ENCODE measurements at places on chromosomes 7 and 10.

DNA sequence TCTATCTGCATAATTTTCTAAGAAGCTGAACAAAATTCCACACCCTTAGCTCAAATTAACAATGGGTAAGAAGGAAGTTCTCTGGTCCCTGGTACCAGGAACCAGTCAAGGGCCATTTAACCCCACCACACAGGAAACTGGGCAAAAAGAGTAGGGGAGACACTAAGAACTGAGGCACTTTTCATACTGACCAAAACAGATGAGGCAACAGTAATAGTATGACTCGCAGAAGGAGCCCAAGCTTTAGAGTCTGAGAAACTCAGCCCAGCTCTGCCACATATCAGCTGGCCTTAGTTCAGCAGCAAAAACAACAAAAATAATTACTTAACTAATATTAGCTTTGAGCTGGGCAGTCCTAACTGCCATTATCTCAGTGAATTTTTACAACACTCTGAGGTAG lies 221.2 kb downstream of the FAM107B start:
- no peak for DNase-seq

- no peak for DNase-seq
These were observed 219.5 kb downstream of the DIP2C start for GRCh38 chr10:469947-470338.

- no peak for DNase-seq
These were observed 53.4 kb upstream of the CYP2C8 start for GRCh38 chr10:95122736-95123135.

- DNase-seq = no peak
These were observed 185.7 kb upstream of the TMEM72 start for GRCh38 chr10:44725404-44725803.

DNA sequence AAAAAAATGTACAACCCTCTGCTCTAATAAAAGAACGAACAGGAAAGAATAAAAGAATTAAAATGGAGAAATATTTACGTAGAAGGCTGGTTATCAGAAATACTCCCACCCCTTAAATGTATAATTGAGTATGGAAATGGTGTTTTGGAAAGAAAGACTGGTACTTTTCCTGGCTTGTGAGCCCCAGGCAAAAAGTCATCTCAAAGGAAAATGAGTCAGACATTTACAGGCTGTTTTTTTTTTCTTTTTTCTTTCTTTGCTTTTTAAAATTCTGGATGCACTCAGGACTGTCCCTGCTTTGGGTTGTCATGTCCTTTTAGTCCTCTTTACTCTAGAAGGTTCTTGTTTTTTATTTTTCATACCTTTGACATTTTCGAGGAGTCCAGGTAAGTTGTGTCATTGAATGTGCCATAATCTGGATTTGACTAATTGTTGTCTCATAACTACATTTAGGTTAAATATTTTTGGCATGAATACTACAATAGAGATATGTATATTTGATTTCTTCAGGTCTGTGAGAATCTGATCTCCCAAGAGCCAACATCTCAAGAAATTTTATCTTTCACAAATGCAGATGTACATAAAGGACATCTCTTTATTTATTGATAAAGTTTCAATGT lies 313.0 kb upstream of the GLI3 start:
- no peak for DNase-seq

DNA sequence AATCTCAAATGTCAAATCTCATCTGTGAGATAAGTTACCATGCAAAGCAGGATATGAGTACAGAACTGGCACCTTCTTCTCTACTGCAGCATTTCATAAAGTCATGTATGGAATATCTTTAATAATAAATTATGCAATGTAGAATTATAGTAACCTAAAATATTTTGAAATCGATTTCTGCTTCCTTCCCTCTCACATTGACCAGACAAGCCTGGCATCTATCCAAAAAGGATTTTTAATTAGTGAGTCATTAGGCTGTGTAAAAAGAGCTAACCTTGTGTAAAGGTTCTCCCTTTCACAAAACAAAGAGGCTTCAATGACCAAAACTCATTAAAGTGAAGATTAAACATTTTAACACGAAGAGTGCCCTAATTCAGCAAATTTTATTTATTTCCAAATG lies 48.8 kb upstream of the EXOC6 start:
- no peak for DNase-seq

- DNase-seq = no peak
These were observed 26.0 kb downstream of the ADD3 start for GRCh38 chr10:110033701-110034235.

- DNase-seq = no peak
These were observed 40.3 kb downstream of the SLC25A28 start for GRCh38 chr10:99579971-99580370.

DNA sequence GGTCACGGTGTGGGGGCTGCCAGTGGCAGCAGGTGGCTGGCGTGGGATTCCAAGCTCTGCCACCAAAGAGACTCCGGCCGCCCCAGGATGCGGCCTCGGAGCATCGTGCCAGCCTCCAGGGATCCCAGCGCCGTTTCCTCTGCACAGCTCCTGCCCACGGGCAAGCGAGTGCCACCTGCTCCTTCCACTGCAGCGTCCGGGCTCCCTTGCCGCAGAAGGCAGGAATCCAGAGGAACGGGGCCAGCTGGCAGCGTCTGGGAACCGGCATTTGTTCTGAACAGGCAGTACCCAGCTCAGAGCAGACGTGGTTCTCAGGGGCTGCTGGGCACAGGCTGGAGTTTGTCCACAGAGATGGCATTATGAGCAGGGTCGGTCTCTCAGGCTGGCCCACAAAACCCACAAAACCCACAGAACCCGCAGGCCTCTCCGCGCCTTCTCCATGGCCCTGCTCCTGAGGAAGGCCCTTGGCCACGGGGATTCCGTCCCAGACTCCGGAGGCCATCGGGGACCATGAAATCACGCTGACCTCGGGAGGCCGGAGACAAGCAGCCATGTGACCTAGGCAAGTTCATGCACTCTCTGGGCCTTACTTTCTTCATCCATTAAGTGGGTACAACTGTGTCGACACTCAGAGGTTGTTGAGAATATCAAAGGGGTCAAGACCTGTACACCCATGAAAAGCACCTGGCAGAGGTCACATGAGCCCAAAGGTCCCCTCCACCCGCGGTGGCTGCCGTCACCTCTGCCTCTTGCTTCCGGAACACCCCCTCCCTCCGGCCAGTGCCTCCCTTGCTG lies 72.1 kb upstream of the TNRC18 start:
- no peak for DNase-seq

DNA sequence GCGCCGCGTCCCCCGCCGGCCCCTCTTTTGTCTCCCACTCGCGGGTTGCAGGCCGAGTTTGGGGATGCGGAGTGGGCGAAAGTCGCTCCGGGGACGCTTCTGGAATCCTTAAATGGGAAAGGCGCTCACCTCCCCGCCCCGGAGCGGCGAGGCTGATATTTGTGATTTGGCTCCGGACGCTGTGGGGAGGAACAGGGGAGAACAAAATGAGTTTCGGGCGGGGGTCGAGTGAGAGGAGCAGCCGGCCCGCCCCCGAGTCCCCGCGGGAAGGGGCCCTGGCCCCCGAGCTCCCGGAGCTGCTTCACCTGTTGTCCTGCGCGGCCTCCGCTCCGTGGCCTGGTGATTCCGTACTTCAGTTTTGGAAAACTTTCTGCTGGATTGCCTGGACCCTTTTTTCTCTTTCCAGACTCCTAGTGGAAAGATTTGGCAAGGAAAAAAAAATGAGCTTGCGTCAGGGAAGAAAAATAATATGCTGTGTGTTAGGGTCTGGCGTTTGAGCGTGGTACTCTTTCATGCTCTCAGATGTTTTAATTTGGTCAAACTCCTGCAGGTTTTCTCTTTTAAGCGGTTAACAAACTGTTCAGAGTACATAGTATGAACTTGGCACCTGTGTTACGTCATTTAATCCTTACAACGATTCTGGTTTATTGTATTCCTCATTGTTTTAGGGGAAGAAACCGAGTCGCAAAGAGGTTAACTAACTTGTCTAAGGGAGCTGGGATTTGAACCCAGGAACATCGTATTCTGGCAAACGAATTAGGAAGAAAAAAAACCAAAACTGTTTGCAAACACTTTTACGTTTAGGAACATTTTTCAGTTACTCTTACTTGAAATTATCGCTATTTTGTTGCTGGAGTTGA lies 924 bp downstream of the BMPR1A start:
- no peak for DNase-seq

GRCh38 chr7:130884437-130885417 lies 150.7 kb upstream of the KLF14 start:
- DNase-seq = no peak

DNA sequence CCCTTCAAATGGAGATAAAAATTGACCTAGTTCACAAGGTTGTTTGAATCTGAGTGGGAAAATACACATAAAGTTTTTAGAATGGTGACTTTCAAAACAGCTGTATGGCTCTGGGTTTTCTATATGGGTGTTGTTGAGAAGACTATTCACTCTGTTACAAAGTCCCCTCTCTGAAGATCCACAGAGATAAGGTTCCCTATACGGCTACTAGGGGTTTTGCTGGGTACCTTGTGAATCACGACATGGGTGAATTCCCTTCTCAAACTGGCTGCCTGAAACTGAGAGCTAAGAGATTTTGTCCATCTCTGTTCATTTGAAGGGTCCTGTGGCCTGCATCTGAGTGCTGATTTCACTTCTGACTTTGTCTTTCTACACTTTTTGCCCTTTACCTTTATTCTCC lies 11.8 kb upstream of the SLC13A1 start:
- no peak for DNase-seq

DNA sequence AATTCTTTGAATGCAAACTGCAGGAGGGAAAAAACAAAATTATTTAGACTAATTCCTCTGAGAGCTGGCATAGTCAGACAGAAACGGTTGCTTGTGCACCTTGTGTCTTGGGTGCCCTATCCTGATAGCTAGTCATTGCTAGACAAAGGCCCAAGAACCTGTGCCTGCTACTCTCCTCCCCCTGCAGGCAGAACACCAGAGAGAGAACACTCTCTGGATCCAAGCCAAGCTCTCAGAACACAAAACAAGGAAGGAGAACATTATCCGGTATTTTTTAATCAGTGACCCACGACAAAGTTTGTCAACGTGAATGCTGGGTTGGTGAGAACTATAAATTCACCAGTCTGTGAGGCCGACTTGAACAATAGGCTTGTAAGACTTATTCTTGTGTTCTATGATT lies 18.8 kb upstream of the PPP1R9A start:
- DNase-seq = no peak
